Transverse colon (tissue), 4 donors: ENCODE measurements at places on chromosomes 1 and 21. TPM values are rescaled to one million over a fixed set of nuclear protein-coding genes. Genes with fewer than 3 reads are reported as not detected.
A peak's percentile ranks its signal among the peaks of the same experiment; 100 is the strongest.

DNA sequence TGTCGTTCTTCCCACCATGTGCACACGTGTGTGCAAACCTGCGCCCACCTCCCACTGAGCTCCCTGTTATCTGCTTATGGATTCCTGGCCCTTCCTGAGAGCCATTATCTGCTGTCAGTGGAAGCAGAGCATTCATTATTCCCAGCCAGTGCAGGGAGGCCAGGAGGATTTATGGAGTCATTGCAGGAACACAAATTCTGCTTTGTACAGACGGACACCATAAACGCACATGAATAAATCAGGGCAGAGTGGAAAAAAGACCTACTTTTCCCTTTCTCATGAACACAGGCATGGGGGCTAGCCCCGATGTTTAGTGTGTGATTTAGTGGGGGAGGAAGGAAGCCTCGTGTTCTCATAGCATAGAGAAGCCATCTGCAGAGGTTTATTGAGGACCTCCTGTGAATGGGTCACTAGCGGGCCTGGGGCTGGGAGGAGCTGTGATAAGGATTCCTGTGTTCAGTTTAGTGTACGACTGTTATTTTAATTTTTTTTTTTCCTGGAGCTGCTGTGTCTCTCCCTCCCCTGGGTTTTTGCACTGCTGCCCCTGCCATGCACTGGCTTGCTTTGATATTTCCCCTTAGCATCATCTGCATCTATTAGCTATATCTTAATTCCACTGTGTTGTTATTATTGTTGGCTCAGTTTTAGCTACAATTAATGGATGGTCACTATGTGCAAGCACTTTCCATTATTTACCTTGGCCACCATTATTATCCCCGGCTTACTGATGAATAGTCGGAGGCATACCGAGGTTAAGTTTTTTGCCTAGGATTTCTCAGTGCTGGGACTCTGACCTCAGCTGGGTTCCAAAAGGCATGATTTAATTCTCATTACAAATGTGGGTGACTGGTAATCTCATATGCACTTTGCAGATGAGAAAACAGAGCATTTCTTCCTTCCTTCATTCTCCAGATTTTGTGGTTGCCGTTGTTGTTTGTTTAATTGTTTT is 33.0 kb downstream of the HUNK start:
- no peak for DNase-seq

DNA sequence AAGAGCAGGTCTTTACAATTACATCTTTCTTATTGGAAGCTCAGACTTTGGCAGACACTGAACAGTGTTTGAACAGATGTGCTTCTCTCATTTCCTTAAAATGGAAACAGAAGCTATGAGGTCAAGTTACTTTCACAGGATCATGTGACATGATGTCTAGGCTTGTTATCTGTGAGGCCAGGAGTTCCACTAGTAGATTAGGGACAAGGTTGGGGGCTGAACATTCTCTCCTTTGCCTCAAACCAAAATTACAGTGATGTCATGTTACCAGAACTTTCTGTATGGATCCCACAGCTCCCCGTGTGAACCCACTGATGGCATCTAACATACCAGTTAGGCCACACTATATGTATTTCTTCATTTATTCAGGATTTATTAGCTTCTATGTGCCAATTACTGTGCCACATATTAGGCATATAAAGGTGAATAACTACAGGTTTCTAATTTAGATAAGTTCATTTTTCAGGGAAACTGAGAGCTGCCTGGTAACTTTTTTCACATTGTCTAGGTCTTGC is 6.0 kb downstream of the DYNLT5 start:
- DNase-seq: no peak

- DNase-seq: peak; percentile 13
These were observed 48.5 kb downstream of the OPRD1 start for GRCh38 chr1:28860332-28861073.

DNA sequence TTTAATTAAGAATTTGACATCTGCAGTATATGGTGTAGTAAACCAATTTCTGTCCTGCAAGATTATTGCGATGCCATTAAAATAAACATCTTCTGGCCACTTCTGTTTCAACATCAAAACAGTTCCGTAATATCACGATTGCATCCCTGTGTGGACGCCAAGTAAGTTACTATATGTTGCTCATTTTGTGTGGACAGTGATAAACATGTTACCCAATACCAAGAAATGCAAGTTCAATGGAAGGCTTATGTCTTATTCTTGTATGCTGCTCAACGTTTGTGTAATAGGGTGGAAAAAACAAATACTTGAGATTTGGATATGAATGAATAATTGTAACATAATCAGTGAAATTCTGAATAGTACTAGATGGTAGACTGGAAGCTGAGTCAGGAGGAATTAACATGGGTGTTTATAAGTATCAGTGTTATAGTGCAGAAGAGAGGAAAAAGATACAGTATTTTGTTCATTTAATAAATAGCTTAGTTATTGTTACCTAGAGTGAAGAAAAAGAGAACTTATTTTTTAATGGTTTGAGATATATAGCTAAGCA is 15.2 kb downstream of the TTC3 start:
- DNase-seq: no peak

DNA sequence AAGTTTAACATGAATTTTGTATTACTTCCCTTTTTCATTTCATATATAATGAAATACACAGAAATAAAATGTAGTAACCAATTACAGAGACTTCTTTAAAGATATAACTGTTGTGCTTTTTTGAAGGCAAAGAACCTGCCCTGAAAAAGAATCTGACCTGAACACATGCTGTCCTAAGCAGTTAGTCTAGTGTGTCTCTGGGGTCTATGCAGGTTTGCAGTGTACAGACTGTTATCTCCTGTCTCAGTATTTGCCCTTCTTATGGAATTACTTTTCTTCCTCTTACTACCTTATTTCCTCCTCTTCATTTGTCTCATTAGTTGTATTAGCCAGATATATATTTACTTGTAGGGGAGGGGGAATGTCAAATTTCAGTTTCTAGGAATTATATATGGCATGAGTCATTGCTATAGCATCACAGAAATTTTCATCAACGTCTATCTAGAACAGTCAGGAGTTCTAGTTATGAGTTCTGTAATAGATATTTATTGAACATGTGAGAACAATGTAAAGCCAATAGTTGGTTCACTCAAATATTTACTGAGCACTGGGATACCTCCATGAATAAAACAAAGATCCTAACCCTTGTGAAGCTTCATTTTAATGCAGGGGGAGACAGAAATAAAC is 28.4 kb upstream of the PLEKHO1 start:
- no peak for DNase-seq

DNA sequence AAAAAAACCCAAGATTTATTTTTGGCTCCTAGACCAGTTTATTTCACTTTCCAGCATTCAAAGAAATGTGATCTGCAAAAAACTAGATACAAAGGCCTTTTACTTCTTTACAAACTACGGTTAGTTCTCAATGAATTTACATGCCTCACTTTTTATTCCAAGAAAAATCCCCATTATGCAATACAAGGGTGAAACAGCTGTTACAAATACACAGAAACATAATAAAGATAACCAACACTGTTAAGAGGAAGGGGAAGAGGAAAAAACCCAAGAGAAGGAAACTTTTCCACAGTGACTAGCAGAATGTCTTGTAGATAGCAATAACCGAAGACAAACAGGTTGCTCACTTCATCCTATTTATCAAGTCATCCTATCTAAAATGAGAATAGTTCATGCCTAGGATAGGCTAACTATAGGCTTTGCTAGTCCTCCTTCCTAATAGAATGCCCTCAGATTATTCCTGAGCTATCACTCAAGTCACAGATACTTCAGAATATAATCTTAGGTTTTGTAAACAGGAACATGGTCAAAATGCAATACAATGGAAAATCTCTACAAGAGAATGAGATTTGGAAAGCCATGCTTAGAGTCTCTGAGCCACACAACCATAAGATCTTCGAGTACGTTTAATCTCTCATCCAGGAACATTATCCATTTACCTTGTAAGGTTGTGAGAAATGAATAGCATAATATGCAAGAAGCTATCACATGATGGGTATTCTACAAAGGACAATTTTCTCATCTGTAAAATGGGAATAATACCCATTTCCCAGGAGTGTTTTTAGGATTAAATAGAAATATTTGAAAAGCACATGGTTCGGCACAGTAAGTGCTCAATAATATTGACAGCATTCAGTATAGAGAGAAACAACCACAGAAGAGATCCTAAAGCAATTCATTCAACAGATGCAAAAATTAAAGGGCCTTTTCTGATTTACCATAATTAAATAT is 5.4 kb downstream of the PNRC2 start:
- DNase-seq: no peak

STUM gene
- total RNA-seq: 1.4 TPM

- DNase-seq: no peak
These were observed 12.4 kb downstream of the TTC4 start for GRCh38 chr1:54728027-54728426.

HES3 gene
- total RNA-seq: not detected

BRDT gene
- total RNA-seq: not detected

DNA sequence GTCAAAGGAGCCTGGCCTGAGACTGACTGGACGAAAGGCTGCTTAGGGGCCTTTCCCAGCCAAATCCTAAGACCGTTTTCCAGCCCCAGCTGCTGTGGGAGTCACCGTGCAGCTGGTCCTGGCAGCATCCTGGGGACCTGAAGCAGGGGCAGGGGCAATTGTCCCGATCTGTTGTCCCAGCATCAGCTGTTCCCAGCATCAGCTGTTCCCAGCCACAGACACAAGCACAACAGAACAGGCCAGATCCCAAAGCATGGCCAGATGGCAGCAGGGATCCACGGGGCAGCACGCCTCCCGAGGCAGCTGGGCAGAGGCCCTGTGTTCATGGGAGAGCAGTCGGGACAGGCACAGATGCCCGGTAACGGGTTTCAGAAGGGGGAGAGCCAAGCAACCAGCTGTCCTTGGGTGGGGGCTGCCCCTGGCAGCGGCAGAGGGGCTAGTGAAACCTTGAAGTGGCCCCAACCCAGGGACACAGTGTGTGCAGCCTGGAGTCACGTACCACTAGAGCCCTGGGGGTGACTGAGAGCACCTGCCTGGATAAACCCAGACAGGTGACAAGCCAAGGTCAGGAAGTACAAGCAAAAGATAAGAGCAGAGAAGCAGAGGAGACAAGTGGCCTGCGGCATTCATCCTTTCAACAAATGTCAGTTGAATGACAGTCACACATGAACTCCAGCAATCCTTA is 13.3 kb downstream of the CELA2B start:
- DNase-seq: no peak

DNA sequence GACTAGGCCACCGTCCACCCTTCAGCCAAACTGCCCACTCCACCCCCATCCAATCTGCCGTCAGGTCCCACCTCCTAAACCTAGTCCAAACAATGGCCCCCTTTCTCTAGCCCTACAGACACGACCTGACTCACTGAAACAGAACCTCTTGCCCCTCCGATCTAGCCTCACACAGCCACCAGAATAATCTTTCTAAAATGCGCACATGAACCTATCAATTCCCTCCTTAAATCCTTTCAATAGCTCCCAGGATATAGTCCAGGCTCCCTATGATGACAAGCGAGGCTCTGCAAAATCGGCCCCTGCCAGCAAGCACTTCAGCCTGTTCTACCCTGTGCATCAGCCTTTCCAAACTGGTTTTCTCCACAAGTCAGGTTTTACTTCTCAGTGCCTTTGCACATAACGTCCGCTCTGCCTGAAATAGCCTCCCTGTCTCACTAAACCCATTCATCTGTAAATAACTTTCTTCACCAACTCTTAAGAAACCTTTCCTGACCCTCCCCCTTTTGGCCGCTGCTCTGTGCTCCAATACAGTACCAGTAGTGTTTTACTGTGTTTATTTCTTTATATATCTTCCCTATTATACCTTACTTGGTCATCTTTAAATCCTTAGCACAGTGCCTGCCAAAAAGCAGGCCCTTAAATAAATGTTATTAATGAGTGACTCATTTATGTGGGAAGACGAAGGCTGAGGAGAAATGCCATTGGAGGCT is 9.0 kb upstream of the CDC20 start:
- no peak for DNase-seq

DNA sequence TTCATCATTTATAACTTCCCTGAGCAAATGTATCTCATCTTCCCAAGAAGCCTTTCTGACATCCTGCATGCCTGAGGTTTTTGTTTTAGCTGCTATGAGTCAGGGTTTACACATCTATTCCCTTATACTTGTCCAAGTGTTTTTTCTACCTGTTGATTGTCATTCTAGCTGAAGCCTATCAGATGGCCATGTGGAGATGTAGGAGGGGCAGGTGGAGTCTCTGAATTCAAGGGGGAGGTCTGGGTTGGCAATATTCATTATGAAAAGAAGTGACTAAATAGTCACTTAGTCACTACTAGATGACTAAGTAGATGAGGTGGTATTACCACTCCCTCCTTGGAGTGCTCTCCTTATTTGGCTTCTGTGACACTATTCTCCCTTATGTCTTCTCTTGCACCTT is 52.4 kb downstream of the XCL1 start:
- no peak for DNase-seq

PPIAL4G gene
- not detected for total RNA-seq

- DNase-seq: no peak
These were observed 226.3 kb upstream of the B3GALT2 start for GRCh38 chr1:193412748-193413147.

DNA sequence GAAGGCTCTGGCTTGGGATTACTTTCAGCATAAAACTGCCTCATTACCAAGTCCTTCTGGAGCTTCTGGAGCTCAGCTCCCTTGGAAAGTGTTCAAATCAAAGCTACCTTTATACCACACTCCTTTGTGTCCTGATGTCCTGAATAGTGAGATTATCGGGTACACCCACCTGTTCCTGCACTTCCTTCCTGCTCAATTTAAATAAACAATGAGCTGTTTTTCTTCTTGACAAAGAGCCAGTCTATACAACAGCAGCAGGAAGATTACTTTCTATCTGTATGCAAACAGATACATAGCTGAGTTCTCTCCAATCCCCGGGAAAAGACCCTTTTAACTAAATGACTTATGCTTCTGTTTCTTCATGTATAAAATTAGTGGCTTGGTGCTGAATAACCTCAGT is 258.0 kb upstream of the FMN2 start:
- DNase-seq: no peak

RNU1-3 gene
- total RNA-seq: under 0.01 TPM

- DNase-seq: no peak
These were observed 195.1 kb upstream of the SAMSN1 start for GRCh38 chr21:14741256-14741655.

MYOG gene
- total RNA-seq: not detected

DNA sequence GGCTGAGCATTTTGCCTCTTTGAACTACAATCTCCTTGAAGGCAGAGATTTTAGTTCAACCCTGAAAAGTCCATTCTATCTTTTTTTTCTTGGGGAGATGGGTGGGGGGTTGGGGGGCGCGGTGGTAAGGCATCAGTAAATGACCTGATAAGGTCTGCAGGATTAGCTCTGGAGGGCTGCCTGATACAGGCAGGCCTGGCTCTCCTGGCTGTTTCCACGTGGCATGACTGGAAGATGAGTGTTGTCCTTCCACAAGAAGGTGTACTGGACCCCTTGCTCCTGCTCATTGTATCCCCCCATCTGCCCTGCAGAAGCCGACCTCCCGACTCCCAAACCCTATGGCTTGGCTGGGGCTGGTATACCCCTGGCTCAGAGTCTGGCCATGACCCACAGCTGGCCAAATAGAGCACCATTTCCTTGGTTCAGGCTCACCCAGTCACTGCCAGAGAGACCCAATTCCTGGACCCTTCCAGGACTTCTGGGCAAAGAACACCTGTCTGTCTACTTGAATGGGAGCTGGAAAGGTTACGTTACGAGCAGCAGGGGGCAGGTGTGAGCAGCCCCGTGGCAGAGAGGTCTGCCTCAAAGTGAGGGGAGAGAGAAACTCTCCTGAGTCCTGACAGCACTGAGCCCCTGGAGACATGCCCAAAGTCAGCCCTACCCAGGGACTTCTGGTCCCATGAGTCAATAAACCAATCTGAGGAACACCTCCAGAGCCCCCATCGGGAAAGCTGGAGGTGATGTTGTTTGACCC is 17.0 kb downstream of the DHRS3 start:
- peak; percentile 68 for DNase-seq

TMCO2 gene
- not detected for total RNA-seq

GRCh38 chr1:193105821-193106177 is 585 bp upstream of the GLRX2 start:
- DNase-seq: no peak
